ENCODE measurements at places on chromosomes 6 and 20.

DNA sequence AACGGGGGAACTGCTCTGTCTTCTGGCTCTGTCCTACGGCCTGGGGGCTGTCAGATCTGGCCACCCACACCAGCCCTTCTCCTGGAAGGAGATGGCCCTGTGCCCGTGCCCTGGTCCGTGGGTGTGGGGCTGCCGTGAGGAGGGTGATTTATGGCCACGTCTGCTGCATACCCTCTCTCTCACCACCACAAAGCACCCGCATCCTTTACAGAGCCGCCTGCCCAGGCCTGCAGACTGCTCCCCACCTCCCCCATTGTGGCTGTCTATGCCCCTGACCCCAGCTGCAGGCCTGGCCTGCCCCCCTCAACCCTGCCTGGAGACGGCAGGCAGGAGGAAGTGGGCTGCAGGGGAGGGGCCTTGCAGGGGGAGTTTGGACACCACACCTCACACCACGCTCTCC lies 72.7 kb upstream of the GATA5 start:
- no peak for DNase-seq

GRCh38 chr6:14423330-14423729 lies 305.8 kb downstream of the CD83 start:
- no peak for DNase-seq

- peak; percentile 28 for DNase-seq
Observed at GRCh38 chr20:51412951-51413481, 129.5 kb downstream of the NFATC2 start.

GRCh38 chr6:73985891-73986290 lies 289.9 kb downstream of the CD109 start:
- peak; percentile 73 for DNase-seq

DNA sequence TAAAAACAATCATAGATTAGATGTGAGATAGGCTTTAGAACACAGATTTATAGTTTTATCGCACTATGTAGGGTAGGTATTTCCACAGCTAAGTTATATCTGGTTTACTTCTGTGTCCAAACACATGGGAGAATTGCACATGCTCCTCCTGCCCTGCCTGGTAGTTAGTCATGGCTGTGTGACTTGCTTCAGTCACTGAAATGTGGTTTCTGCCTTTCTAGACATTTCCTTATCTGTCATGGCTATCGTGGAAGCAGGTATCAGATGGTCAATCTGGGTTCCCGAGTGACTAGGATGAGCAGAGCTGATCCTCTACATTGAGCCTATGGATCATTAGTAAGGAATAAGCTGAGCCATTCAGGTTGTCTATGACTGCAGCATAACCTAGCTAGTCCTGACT lies 117.8 kb upstream of the GMDS start:
- no peak for DNase-seq

- DNase-seq, result no peak
Observed at GRCh38 chr20:17650301-17651128, 31.5 kb downstream of the RRBP1 start.

DNA sequence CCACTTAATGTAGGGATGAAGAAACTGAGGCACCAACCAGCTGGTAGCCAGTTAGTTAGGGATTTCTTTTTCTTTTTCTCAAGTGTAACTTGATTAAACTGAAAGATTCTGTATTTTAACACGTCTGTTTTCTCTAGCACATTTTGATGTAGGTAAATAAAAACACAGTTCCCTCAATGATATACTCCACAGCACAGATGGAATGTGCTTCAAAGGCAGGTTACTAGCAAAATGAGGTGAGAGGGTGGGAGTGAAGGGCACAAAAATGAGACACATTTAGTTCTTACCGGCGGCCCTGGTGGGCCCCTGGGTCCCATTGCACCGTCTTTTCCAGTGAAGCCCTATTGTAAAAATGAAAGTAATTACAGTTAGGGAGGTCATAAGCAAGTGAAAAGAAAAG lies 108.9 kb downstream of the COL12A1 start:
- no peak for DNase-seq

DNA sequence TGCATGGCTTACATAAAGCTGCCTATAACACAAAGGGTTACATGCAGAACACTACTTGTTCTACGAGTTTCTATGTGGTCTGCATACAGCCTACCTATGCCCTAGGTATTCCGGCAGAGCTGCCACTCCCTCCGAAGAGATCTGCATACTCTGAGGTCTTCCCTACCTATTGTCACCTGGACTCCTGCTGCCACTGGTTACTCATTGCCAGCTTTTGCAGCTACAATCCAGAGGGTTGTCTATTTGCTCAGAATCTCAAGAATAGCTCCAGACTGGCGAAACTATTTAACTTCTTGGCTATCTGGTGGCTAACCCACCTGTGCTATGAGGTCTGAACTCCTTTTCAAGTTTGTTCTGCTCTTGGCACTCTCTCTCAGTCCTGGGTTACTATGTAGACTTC lies 323.3 kb downstream of the BMP2 start:
- no peak for DNase-seq

GRCh38 chr6:44959651-44960050 lies 368.5 kb upstream of the RUNX2 start:
- peak; percentile 50 for DNase-seq

DNA sequence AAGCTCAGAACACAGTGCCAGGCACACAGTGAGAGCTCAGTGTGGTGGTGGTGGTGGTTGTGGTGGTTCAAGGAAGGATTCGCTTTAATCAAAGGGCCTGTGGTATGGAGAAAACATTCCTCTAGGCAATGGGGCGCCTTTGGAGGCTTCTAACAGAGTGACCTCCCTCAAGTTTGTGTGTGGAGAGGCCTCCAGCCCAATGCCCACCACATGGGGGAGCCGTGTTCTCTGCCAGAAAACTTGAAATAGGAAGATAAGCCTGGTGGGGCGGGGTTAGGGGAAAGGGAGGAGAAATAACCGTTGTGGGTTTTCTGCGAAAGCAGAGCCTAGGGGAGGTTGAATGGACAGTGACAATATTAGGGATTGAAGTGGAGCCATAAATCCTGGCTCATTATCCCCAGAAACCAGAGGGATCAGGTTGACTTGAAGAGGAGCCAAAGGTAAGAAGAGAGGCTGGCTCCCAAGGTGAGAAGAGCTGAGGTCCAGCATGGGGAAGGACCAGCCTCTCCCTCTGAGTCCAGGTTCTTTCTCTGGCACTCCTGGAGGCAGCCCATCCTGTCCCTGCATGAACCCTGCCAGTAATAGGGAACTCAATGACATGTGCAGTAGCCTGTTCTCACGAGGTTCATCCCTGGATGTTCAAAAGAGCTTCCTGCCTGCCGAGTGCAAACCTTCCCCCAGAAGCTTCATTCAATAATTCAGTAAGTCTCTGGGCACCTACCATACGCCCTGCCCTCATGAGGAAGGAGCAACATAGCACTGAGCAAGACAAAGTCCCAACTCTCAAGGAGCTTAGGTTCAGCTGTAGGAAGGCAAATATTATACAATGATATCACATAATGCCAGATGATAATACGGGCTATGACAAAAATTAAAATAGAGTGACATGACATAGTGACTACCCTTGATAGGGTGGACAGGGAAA lies 51.4 kb downstream of the TGM2 start:
- no peak for DNase-seq

DNA sequence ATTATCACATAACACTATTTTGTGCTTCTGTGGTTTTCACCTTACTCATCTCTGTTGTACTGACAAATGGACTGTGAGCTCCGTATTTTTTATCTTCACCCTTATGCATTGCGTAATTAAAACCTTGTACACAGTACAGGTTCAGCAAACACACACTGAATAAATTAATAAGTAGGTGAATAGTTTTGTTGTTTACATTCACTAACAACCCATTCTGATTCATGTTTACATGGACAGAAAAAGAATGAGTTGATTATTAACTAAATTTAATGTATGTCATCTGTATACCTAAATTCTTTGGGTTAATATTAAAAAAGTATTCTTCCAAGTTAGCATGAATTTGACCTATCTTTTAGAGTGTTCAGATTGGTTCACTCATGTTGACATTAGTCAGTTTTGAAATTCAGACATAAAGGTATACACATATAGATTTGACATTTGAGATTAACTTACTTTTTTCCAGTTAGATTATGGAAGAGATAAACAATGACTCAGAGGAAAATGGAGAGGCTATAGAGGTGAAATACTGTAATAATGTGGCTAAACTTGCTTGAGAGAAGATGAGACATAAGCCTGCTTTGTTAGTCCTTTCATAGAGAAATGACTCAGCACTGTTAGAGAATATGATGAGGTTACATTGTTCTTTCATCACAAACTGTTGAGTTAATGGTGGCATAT lies 541.7 kb upstream of the FLRT3 start:
- DNase-seq, result peak; percentile 91

- DNase-seq, result no peak
Observed at GRCh38 chr6:124010574-124010973, 206.9 kb downstream of the NKAIN2 start.

- DNase-seq, result peak; percentile 86
Observed at GRCh38 chr6:112332274-112332673, 14.9 kb upstream of the RFPL4B start.

- no peak for DNase-seq
Observed at GRCh38 chr6:167648501-167649278, 178.0 kb upstream of the AFDN start.

DNA sequence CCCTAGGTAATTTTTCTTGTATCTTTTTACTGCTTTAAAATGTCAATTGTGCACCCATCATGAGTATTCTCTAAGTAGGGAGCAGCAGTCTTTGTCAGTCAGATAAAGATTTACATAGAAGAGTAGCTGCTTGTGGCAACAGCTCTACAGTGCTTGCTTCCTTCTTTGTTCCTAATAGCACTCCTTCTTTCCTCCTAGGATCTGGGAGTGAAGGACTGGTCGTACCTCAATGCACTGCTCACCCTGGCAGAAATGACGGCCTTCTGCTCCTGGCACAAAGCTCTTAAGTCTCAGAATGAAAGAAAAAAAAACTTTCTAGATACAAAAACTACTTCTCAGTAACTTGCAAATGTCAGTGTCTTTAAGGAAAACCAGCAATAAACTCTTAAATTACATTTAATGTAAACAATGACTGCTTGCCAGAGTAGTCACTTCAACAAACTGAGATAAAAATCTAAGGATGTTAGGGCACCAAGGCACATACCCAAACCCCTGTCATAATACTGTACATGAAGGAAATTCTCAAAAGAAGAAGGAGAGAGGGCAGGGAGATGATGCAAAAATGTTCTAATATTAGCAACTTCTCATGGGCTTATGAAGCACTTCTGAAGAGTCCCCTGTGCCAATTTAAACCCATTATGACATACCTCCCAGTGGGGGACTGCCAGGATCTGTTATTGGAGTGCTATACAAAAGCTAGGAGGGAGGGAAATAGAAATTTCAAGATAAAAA lies 34.0 kb downstream of the NCOA6 start:
- peak; percentile 87 for DNase-seq

DNA sequence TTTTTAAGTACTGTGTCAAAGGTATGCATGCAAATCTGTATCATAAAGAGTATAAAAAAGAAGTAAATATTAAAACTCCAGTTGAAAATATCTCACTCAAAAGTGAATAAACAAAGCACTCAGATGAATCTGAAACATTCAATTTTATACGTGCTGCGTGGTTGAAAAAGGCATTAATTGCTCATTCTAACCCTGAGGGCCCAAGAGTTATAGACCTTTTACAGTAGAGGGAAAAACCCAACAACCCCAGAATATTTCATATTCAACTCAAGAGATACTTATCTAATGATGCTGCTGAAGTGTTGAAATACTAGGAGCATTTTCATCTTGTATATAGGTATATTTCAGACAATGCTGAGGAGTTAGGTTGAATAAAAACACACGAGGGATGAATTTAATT lies 862.8 kb upstream of the CITED2 start:
- DNase-seq, result no peak

GRCh38 chr6:144661116-144661806 lies 376.1 kb downstream of the UTRN start:
- peak; percentile 65 for DNase-seq

Measured in fibroblast of upper back skin (primary cell).